Left kidney (tissue), 8 donors: ENCODE measurements at places on chromosomes 1 and 21. TPM values are rescaled to one million over a fixed set of nuclear protein-coding genes. Genes with fewer than 3 reads are reported as not detected.

Gene CRTC2
- polyA plus RNA-seq: 48.2 TPM

Gene RAB42
- 2.0 TPM for polyA plus RNA-seq

Gene ARID1A
- 117 TPM for polyA plus RNA-seq

Gene TMEM39B
- polyA plus RNA-seq: 19.8 TPM

Gene KCNA2
- polyA plus RNA-seq: 0.53 TPM

DNA sequence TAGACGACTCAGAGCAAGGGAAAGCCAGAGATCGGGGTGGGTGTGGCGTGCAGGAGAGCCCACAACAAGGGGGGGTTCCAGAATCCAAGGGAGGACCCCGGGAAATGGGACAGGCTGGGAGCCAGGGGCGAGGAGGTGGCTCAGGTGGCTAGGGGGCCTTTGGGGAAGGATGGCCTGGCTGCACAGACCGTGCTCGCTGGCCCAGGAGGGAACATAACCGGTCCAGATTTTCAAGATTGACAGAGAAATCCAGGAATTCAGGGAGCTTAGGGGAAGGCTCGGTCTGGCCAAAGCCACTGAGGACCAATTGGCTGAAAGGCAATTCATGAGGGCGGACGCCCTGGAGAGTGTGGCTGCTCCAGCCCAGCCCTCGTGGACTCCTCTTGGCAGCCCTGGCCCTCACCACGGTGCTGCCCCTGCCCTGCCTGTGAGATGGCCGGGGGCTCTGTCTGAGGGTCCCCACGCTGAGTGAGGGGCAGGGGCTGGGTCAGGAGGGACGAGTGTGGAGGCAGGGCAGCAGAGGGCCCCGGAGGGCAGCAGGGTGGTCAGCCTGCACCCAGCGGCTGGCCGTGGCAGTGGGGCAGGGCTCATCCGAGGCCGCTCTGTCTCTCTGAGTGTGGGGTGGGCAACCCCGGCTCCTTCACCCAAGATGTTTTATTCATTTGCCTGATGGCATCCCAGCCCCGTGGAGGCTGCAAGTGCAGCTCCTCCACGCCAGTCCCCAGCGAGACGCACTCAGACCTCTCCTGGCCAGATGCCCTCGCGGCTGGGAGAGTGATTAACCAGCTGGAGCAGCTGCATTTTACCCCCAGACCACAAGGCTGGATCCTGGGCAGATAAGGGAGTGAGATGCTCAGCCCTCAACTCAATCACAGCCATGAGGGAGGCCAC is 5.6 kb upstream of the LRRC3 start:
- DNase-seq: no peak

DNA sequence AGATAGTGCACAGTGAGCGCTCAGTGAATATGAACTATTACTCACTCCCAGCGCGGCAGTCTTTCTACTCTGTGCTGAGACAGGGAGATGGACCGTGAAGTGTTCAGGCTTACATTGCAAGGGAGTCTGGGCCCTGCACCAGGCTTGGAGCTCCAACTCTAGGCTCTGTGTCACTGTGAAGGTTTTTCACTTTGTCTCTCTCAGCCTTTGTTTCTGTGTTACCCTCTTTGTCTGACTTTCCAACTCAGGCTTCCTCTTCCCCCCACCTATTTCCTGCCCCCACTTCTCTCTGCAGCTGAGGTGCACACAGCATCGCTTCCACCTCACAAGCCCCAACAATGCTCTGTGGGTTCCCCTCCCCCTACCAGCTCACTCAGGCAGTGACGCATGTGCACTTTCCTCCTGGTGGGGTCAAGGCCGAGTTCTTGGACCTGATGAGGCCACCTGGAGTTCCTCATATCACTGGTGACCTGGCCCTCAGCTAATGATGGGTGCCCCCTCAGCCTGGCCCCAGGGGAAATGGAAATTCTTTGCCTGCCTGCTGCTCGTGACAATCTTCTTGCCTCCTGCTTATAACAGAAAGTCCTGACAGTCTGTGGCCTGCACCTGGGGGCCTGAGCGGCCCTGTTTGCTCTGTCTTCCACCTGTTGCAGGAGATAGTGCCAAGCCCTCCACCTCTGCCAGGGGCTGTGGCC is 1.1 kb upstream of the LCK start:
- DNase-seq: no peak

DNA sequence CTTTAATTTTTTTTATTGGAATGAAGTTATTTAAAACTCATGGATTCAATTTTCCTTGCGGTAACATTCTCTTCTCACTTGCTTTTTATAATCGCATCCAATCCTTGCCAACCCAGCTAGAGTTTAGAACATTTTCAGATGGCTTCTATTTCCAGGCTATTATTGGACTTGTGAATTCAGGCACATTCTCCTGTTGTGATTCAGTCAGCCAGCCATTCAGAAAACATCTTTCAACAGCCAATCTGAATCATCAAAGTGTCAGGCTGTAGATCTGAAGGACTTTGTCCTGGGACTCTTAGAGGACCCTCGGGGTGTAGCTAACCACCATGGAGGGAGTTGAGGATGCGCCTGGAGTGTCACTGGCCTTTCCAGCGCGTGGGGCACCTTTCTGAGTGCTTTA is 92.4 kb downstream of the PRDM2 start:
- DNase-seq: no peak

DNA sequence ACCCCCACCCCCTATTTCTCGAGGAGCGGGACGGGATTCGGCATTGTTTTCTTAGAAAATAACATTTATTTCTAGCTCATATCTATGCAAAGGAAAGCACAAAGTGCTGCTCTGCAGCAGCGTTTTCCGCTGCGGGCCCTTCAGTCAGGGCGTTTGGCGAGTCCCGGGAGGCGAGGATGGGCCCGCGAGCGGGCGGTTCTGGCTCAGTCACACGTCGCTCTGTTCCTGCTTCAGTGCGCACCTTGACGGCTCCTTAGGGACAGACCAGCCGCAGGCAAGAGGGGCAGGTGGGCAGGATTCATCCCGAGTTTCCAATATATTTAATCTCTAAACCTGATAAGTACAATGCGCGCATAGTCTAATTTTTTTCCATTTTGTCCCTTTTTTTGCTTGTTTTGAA is 5.7 kb downstream of the DMRTA2 start:
- DNase-seq: no peak

- DNase-seq: no peak
Observed at GRCh38 chr1:77392486-77392885, 110.7 kb downstream of the AK5 start.

- DNase-seq: no peak
Observed at GRCh38 chr1:229645324-229645993, 19.4 kb downstream of the URB2 start.

DNA sequence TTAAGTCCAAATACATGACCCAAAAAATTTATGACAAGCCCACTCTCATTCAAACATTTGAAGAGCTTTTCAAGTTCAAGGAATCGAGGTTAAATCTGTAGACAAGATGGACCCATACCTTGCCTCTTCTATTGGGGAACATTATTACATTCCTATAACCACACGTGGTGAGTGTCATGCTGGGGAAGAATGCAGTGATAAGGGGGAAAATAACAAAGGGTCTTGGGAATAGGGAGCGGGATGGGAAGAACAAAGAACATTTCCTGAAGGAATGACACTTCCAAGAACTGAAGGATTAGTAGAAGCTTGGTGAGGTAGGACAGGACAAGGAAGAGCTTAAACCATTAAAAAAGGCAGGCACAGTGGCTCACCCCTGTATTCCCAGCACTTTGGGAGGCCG is 18.8 kb downstream of the PDZK1 start:
- no peak for DNase-seq

DNA sequence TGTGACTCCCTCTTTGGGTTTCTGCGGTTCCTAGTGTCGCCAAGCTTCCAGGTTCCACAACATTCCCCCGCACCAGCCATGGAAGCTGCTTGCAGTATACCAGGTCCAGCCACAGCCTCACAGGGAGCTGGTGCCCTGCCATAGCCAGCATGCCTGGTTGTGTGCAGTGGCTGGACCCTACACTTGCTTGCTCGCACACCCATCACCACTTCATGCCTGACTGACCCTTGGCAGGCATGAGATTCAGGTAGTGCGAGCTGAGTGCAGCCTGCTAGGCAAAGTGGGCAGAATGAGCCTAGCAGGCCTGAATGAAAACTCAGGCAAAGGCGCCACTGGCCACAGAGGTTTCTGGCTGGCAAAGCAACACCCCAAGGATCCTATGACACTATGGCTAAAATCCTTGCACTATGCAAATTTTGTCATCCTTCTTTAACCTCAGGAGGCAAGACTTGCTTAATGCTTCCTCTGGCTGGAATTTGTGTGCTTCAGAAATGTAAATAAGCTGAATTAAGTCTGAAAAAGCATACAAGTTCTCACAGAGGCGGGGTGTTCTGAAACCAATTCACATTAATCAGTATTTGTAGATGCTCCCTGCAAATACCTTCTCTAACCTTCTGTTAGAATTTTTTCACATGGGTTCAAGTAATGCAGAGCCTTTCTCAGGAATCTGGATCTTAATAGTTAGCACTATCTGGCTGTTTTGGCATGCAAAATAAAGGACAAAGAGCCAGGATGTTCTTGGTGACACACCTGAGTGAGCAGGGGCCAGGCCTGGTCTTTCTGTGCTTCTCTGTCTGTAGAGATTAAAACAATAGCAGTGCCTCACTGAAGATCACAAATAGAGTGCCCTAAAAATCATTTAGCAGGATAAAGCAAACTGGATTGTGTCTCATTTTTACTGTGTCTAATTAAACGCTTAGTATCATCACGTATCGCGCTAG is 256.9 kb downstream of the GPATCH2 start:
- DNase-seq: no peak
